ENCODE measurements at places on chromosomes 6 and 20. TPM values are rescaled to one million over a fixed set of nuclear protein-coding genes. Genes with fewer than 3 reads are reported as not detected.

The FERMT1 gene
- 17.0 TPM for total RNA-seq

The ETV7 gene
- 0.09 TPM for total RNA-seq

The NKX2-4 gene
- total RNA-seq: not detected

The CNKSR3 gene
- total RNA-seq: 5.8 TPM

The GSTA2 gene
- not detected for total RNA-seq

The CBFA2T2 gene
- 7.4 TPM for total RNA-seq

The HTR1E gene
- not detected for total RNA-seq

The COL20A1 gene
- 1.8 TPM for total RNA-seq

The SLC22A23 gene
- 11.2 TPM for total RNA-seq

The LCA5 gene
- total RNA-seq: 0.26 TPM

The HLA-DQA1 gene
- not detected for total RNA-seq

The LY6G6C gene
- not detected for total RNA-seq

The DDO gene
- 0.12 TPM for total RNA-seq

The SAMD5 gene
- total RNA-seq: 0.62 TPM

The PXDC1 gene
- total RNA-seq: 21.4 TPM

The NCOA3 gene
- 42.3 TPM for total RNA-seq

The KHDC1 gene
- total RNA-seq: 3.5 TPM

The DUSP15 gene
- total RNA-seq: 0.95 TPM

The GSTA5 gene
- total RNA-seq: not detected

The HNF4A gene
- total RNA-seq: 14.5 TPM

The SLC17A2 gene
- total RNA-seq: not detected

The OR2B6 gene
- total RNA-seq: not detected

The SLC24A3 gene
- total RNA-seq: 0.03 TPM

The TRIM38 gene
- total RNA-seq: 1.8 TPM

The SNAI1 gene
- 18.7 TPM for total RNA-seq

The DOP1A gene
- 3.5 TPM for total RNA-seq

The LEMD2 gene
- total RNA-seq: 41.5 TPM

The CDYL gene
- total RNA-seq: 30.4 TPM

The CPNE5 gene
- total RNA-seq: 0.08 TPM

The ESR1 gene
- not detected for total RNA-seq

The LAMA4 gene
- total RNA-seq: 1.8 TPM

The VSX1 gene
- 1.6 TPM for total RNA-seq

The DEFB132 gene
- not detected for total RNA-seq

The DPPA5 gene
- not detected for total RNA-seq

The MEI4 gene
- not detected for total RNA-seq

The DYNLT2 gene
- total RNA-seq: 0.65 TPM

The TCP11 gene
- total RNA-seq: not detected

All from A549 treated with RU486 at 1 μM for 4 hours (cell line).